ENCODE measurements at places on chromosomes 3 and 15.

GRCh38 chr15:65821070-65821469, 29.0 kb upstream of the DENND4A start:
- H3K4me1 ChIP-seq: peaks cover 14% of the 10 kb centered on the region
- no peaks in the 10 kb centered on the region for H3K36me3 ChIP-seq
- no peak for DNase-seq
- no peak overlapping the region for H3K27ac ChIP-seq

- H3K27ac ChIP-seq: no peak overlapping the region
- H3K4me1 ChIP-seq: no peaks in the 10 kb centered on the region
- no peaks in the 10 kb centered on the region for H3K27me3 ChIP-seq
- DNase-seq: no peak
- H3K36me3 ChIP-seq: no peaks in the 10 kb centered on the region
Measured at GRCh38 chr3:16134173-16134928, 40.1 kb upstream of the GALNT15 start.

- H3K27me3 ChIP-seq: no peaks in the 10 kb centered on the region
- no peak for DNase-seq
- peaks cover 10% of the 10 kb centered on the region for H3K4me1 ChIP-seq
- no peak overlapping the region for H3K4me3 ChIP-seq
Measured at GRCh38 chr3:29906906-29907305, 626.0 kb downstream of the RBMS3 start.

DNA sequence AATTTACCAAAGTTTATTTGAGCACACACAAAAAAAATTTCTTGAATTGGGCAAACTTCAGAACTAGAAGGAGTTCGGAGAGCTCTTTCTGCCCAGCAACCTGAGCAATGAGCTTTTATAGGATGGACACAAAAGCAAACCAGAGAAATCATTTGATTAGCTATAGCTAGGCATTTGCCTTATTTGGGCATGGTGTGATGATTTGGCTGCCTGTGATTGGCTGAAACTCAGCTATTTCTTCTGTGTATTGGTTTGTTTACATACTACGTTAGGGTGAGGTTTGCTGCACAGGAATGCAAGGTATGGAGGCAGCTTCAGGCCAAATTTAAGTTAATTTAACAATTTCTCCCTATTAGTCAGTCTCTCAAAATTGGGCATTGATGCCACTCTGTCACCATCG, 65.1 kb downstream of the NEK11 start:
- DNase-seq: no peak
- H3K4me3 ChIP-seq: no peak overlapping the region
- H3K36me3 ChIP-seq: peaks cover 4% of the 10 kb centered on the region
- no peaks in the 10 kb centered on the region for H3K4me1 ChIP-seq
- H3K27me3 ChIP-seq: no peaks in the 10 kb centered on the region

DNA sequence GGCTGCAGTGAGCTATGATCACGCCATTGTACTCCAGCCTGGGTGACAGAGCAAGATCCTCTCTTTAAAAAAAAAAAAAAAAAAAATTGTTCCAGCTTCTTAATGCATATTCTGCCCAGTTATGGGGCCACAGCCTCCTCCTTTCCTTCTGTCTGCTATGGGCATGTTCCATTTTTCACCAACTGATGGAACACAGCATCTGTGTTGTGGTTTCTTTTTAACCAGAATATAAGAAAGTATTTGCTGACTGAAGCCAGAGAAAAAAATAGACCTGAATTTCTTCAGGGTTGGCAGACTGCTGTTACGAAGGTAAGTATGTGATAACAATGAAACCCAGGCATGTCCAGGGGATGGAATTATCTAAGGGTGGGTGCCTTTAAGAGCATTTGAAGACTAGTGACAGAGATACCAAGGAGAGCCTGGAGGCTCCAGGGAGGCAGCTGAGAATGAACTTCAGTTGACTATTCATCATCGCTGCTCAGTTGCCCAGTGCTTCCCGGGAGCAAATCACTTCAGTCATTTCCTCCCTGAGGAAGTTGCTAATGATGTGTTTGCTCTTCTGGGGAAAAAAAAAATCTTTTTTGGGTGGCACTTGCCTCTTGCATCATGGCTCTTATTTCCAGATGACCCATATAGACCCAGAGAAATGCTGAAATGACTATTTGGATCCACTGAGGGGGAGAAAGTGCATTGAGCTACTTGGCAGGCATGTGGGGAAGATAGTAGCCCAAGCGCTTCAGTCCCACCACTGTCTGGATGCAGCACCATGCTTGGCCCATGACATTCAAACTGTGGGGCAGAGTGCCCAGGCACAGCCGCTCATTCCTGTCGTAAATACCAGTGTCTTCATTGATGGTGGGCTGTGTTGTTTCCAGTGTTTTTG, 14.5 kb downstream of the NCBP2 start:
- H3K4me1 ChIP-seq: no peaks in the 10 kb centered on the region
- H3K27ac ChIP-seq: no peak overlapping the region
- H3K4me3 ChIP-seq: no peak overlapping the region
- H3K36me3 ChIP-seq: peaks cover 7% of the 10 kb centered on the region
- DNase-seq: no peak
- H3K27me3 ChIP-seq: no peaks in the 10 kb centered on the region

DNA sequence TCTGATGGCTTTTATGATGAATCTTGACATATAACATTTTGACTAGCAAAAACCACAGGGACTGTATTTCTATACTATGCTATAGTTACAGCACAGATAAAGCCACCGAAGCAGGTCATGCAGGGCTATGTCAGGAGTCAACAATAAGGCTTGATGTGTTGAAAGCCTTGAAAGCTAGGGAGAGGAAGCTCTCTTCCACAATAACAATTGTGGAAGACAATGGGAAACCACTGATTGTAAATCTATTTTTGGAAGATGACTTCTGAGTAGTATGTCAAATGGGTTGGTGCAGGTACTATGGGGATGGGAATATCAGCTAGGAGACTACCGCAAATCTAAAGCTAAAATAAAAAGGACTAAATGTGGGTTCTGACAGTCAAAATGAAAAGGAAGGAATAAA, 4.0 kb upstream of the AQR start:
- no peak overlapping the region for H3K27ac ChIP-seq
- no peak for DNase-seq
- no peaks in the 10 kb centered on the region for H3K27me3 ChIP-seq
- H3K36me3 ChIP-seq: peaks cover 13% of the 10 kb centered on the region

- H3K36me3 ChIP-seq: peaks cover 12% of the 10 kb centered on the region
- DNase-seq: no peak
- no peak overlapping the region for H3K27ac ChIP-seq
- H3K4me3 ChIP-seq: no peak overlapping the region
- no peaks in the 10 kb centered on the region for H3K27me3 ChIP-seq
- peaks cover 9% of the 10 kb centered on the region for H3K4me1 ChIP-seq
Measured at GRCh38 chr3:62260655-62261054, 112.7 kb downstream of the FEZF2 start.

Data from type B pancreatic cell (in vitro differentiated cells).